Activated CD8-positive, alpha-beta memory T cell treated with anti-CD3 and anti-CD28 coated beads, Interleukin-2, amount 50 U/mL, for 48 hours (primary cell): ENCODE measurements at places on chromosomes 16 and 17.

DNA sequence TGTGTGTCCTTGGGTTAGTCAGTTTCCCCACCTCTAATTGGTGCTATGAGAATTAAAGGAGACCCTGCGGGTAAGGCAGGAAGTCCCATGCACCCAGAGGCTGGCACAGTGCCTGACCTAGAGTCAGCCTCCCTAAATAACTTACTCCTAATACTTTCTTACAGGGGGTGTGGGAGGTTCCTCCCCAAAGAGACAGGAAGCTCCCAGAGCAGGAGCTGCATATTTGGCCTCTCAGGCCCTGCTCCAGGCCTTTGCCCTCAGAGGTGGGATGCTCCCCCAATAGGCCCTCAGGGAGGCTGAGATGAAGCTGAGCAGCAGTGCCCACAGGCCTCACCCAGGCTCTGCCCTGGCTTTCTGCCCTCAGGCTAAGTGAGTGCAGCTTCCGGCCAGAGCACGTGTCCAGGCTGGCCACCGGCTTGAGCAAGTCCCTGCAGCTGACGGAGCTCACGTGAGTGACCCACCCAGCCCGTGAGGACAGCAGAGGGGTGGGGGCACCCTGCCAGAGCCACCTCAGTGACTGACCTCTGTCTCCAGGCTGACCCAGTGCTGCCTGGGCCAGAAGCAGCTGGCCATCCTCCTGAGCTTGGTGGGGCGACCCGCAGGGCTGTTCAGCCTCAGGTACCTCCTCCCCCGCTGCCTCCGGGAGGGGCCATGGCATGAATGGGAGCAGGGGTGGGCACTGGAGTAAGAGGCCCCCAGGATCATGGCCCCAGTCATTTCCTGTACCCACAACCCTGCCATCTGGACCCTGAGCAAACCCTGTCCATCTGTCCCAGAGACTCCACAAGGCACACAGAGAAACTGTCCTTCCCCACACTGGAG, 31.1 kb upstream of the CPNE2 start:
- DNase-seq: no peak

DNA sequence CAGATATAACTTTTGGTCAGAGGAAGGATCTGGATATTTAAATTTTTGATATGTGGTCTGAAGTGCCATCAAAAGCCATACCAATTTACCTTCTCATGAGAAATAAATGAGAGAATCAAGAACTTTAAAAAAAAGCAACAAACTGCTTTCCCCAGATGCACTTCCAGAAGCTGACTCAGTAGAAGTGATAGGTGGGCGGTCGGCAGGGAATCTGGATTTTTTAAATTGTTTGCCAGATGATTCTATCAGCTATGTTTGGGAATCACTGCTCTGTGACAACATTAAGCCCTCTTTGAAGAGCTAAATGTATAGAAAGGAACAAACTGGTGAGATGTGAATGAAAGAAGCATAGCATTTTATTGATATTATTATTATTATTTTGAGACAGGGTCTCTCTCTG, 19.2 kb downstream of the CDH3 start:
- DNase-seq: no peak

DNA sequence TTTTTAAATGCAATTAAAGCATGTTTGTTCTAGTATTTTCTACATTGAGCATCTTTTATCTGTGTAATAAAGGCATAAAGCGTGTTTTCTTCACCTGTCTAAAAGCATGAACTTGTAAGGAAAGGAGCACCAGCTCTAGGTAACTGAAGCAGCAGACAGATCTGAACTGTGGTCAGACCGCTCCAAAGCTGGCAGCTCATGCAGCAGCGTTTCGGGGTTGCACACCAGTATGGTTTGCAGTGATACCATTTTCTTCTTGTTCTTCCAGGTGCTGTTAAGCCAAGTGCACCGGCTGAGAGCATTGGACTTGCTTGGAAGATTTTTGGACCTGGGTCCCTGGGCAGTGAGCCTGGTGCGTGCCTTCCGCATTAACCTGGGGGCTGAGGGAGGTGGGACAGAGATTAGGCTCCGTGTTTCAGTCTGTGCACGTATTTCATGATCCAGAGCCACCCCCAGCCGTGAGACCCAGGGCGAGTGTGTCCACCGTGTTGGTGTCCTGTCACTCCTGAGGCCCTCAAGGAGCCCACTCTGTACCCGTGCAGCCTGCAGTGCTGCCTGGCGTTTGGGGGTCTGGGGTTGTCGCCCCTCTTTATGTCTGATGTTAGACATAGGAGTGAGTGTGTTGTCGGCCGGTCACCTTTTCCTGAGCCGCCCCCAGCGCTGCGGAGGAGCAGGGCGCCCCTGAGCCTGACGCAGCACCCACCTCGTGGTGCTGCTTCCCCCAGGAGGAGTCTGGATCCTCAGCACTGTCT, 136.3 kb upstream of the CHMP6 start:
- no peak for DNase-seq

DNA sequence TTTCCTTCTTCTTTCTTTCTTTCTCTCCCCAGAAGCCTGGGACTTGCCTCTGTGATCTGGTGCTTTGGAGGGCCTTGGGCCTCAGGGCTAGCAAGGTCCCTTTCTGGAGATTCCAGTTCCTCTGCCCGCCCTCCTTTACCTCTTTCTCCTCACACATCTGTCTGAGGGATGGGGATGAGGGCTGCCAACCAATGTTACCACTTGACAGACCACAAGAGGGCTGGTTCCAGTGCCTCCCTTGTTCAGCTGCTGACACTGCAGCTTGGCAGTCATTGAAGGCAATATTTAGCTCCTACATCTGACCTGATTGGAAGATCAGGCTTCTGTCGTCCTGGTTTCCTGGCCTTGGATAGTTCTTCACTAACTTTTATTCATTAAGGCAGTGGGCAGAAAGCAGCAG, 3.6 kb upstream of the ZNF652 start:
- DNase-seq: no peak

GRCh38 chr17:17126131-17127110, 79.7 kb downstream of the PLD6 start:
- no peak for DNase-seq

DNA sequence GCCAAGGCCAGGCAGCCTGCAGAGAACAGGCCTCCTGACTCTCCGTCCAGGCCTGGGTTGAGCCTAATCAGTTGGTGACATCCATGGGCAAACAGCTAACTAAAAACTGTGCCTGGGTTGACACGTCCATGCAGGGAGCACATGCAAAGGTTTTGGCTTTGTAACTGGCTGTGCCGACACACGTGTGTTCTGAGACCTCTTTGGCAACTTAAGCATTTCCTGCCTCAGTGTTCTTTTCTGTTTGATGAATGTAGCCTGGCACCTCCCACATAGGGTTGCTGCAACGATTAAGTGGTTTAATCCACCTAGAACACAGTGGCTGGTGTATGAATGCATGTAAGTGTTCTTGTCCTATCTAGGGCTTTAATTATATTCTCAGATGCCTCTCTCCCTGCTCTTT, 3.2 kb downstream of the BCO1 start:
- DNase-seq: no peak

- no peak for DNase-seq
These were observed 27.6 kb downstream of the HELZ start for GRCh38 chr17:67217446-67217845.

GRCh38 chr16:86062271-86062965, 163.5 kb downstream of the IRF8 start:
- no peak for DNase-seq

DNA sequence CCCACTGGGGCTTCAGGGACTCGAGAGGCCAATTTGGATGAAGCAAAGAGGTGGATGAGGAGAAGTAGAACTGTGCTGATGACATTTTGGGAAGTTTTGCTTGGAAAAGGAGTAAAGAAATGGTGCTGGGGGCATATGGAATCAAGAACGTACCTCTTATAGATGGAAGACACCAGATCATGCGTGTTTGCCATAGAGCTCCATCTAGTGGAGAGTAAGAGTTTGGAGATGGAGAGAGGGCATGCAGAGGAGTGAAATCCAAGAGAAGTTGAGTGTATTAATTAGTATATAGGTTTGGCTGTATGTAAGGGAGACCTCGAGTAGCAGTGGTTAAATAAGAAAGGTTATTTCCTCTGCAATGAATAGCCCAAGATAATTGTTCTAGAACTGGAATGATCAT, 56.0 kb downstream of the SHISA6 start:
- no peak for DNase-seq

GRCh38 chr16:10835281-10835931, 16.8 kb upstream of the TVP23A start:
- DNase-seq: no peak

DNA sequence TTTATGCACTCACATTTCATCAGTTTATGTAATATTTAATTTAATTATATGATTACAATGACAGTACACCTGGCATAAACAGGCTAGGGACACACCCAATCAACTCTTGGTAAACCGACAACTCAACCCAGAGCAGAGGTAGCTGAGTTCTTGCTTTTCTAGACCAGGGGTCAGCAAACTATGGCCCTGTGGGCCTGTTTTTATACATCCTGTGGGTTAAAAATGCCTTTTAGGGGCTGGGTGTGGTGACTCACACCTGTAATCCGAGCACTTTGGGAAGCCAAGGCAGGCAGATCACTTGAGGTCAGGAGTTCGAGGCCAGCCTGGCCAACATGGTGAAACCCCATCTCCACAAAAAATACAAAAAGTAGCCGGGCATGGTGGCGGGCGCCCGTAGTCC, 99.2 kb upstream of the TMEM97 start:
- no peak for DNase-seq

GRCh38 chr17:81020767-81021497, 14.0 kb upstream of the BAIAP2 start:
- no peak for DNase-seq

DNA sequence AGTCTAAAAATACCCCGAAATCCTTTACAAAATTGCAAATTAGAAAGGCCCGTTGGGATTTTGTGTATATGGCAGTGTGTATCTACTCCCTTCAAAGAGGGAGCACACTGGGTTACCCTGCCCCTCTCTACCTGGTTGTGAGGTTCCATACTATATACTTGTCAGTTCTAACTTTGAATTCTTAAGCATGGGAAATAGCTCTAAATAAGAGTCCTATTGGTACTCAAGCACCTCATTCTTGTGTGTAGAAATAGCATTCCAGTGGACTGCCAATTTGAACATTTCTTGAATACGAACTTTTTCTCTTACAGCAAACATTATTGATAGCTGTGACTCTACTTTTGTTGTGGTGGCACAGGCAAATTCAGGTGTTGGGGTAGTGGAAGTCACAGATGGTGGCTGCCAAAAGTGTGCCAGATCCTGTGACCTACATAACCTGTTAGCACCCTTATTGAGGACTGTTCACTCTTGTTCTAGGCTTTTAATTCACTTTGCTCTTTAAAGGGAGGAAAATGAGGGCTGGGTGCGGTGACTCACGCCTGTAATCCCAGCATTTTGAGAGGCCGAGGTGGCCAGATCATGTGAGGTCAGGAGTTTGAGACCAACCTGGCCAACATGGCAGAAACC, 16.1 kb downstream of the ESRP2 start:
- DNase-seq: no peak

DNA sequence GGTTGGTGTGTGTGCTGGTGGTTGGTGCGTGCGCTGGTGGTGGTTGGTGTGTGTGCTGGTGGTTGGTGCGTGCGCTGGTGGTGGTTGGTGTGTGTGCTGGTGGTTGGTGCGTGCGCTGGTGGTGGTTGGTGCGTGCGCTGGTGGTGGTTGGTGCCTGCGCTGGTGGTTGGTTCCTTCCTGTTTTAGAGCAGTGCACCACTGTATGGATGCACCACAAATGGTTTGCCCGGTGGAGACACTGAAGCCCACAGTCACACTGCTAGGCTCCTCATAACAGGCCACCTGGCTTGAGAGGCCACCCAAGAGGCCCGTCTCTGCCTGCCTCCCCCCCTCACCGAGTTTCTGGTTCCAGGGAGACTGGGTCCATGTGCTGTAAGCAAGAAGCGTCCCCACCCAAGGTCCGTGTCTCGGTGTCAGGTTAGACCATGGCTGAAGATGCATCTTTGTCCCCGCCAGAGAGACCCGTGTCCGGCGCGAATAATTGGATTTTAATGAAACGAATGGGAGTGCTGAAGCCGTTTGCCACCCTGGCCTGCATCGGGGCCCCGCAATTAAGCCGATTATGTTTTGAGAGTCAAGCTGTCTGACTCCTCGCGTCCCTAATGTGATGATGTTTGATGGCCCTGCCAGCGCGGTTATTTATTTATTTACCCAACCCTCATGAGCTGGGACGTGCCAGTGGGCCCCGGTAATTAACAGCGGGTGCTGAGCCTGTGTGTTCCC, 161.3 kb upstream of the GSE1 start:
- no peak for DNase-seq

DNA sequence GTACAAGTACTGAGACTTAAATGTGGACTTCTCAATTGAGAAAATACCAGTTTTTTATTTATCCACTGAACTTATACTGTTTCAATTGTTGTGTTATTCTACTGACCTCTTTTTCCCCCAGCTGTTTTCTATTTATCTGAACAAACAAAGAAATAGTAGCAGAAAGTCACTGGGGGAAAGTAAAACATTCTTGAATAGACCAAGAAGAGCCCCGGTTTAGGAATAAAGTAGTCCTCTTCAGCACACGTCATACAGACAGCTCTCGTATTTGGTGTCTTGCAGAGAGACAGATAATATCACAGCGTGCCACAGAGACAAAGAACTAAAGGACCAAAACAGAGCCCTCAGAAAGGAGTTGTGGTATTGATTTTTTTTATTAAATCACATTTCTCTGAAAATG, 1159.1 kb upstream of the CDH8 start:
- no peak for DNase-seq

GRCh38 chr17:72404872-72405271, 284.1 kb downstream of the SOX9 start:
- no peak for DNase-seq

DNA sequence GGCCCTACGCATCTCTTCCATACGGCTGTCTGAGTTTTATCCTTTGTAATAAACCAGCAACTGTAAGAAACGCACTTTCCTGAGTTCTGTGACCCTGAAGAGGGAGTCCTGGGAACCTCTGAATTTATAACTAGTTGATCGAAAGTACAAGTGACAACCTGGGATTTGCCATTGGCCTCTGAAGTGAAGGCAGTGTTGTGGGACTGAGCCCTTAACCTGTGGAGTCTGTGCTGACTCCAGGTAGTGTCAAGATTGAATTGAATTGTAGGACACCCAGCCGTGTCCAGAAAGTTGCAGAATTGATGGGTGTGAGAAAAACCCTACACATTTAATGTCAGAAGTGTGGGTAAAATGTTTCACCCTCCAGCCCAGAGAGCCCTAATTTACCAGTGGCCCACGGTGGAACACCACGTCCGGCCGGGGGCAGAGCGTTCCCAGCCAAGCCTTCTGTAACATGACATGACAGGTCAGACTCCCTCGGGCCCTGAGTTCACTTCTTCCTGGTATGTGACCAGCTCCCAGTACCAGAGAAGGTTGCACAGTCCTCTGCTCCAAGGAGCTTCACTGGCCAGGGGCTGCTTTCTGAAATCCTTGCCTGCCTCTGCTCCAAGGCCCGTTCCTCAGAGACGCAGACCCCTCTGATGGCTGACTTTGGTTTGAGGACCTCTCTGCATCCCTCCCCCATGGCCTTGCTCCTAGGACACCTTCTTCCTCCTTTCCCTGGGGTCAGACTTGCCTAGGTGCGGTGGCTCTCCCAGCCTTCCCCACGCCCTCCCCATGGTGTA, 1.5 kb downstream of the GAA start:
- no peak for DNase-seq

DNA sequence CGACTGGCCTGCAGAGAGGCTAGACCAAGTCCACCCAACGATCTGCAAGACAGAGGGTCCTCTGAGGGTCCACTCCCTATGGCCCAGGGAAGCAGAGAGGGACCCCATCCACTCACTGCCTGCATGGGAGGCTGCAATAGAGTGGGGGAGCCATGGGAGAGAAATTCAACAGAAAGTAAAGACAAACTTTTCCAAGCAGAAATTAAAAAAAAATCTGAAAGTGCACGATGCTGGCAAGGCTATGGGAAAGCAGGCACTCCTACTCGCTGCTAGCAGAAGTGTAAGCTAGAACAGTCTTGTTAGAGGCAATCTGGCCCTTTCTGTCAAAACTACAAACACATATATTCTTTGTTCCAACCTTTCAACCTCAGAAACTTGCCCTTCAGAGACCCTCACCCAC, 85.4 kb downstream of the GAS7 start:
- no peak for DNase-seq
